ENCODE measurements at places on chromosomes 1 and 21.

DNA sequence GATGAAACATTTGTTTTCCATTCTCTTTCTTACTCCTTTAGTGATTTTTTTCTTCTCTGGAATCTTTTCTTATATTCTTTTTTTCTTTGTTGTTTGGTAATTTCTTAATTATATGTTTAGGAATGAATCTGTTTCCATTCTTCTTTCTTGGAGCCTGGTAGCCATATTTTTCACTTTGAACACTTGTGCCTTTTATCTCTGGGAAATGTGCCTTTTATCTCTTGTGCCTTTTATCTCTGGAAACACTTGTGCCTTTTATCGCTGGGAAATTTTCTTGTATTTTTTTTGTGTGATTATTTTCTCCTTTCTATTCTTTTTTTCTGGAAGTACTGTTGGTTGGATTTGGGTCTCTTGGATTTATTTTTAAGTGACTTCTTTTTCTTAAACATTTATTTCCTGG, 118.2 kb downstream of the LEPR start:
- no peak for DNase-seq

DNA sequence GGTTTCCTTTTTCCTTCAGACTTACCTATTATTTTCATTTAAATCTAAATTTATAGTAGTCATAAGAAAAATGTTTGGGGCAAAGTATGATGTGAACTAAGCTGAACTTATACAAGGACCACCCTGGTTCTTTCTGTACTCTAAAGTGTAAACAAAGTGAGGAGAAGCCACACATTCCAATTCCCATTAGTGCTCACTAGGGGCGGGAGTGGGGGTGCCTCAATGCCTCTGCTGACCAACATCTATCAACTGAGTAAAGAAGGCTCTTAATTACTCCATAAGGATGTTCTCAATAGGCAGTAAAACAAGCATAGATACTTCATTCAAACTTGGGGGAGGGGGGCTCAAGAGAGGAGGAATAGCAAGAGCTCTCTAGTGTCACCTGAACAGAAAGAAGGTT, 151.7 kb downstream of the CDC42BPA start:
- no peak for DNase-seq

GRCh38 chr1:24304763-24305162, 14.4 kb upstream of the GRHL3 start:
- DNase-seq: no peak

DNA sequence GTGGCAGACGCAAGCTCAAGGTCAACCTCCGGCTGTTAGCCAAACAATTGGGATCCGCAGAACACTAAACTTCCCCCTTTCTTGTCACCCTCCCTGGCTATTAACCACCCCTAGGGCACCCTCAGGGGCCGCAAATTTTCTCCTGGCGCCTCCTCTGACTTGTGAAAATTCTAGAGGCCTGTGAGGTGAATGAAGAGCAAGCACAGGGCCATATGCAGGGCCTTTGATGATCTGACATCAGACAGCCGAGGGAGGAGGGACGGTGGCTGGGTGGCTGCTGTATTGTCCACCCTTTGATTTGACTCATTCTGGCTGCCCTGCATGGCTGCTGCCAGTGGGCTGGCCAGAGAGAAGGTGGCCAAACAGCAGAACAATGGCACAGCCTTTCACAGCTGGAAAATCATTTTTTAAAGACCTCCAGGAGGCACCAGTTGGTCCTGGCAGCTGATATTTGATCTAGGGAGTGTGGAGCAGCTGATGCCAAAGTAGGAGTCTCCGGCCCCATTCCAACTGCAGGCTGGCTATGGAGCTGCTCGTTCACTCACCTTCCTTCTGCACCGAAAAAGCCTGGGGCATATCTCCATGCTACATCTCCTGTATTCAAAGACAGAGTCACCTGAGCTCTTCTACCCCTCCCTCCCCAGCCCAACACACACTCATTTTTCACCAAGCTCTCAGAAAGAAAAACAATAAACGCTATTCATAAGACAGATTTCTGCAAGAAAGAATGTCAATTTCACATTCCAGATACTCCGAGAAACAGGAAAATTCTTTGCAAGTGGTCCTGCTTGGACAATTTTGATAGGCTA, 44.9 kb upstream of the BARHL2 start:
- no peak for DNase-seq

DNA sequence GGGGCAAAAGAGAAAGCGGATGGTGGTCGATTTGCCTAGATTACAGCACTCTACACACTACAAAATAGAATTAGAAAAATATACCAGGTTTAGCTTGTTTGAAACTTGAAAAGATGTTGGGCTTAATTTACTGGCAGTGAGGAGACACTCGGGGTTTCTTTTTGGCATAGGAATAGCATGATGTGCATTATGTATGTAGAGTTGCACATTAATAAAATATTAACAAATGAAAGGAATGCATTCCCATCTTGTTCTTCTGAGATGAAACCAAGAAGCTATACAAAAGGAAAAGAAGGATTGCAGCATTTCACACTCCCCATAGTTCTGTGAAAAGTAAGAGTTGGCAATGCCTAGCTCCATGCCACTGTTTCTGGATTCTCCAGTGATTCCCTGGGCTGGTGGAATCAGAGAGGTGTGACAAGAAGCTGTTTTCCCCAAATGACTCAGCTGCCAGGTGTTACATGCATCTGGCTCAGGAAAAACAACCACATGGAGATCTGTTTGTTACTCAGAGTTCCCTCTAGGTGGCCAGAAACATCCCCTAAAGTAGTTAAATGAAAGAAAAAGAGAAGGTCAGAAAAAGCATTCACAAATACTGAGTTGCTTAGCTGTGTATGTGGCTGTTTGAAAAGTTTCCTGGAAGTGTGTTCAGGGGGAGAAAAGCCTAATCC, 115.6 kb downstream of the UCK2 start:
- no peak for DNase-seq

DNA sequence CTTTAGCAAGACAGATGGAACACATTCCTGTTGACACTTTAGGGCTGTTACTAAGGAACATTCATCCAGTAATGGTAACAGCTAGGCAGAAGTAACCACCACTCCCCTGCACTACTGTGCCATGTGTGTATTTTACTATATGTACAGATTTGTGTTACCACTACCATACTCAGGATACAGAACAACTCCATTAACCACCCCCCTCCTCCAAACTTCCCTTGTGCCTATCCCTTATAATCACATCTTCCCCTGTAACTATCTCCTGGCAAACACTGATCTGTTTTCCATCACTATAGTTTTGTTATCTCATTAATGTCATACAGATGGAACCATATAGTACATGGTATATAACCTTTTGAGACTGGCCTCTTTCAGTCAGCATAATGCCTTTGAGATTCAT, 3.9 kb upstream of the POU2F1 start:
- no peak for DNase-seq

DNA sequence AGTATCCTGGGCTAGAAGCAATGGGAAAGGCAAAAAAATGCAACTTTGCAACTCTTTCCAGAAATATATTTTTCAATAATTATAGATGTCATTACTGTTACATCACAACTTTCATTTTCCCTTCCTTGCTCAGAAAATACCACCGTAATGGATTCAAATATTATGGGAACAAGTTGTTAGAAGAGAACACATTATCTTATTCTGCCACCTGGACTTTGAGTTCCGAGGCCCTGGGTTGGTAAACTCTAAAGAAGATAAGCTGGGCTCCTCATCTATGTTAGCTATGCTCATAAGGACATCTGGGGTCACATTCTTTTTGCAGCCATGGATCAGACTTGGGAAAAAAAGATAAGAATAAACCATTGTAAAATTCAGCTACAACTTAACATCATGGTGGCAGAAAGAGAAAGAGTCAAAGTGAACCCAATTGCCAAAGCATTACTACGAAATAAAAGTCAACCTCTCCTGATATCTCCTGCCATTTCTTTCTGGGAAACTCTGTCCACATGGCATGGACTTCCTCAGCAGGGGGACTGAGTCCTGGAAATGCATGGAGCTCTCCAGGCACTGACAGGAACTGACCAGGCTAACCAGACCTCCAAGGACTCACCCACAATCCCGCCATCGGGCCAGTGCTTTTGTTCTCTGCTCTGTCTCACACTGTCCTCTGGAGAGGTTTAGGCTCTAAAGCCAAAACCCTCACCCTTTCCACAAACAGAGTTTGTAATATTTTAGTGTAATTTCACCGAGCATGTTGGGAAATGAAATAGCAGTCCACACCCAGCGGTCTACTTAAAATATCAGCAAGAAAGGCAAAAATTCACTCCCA, 499.1 kb upstream of the RUNX1 start:
- DNase-seq: no peak

DNA sequence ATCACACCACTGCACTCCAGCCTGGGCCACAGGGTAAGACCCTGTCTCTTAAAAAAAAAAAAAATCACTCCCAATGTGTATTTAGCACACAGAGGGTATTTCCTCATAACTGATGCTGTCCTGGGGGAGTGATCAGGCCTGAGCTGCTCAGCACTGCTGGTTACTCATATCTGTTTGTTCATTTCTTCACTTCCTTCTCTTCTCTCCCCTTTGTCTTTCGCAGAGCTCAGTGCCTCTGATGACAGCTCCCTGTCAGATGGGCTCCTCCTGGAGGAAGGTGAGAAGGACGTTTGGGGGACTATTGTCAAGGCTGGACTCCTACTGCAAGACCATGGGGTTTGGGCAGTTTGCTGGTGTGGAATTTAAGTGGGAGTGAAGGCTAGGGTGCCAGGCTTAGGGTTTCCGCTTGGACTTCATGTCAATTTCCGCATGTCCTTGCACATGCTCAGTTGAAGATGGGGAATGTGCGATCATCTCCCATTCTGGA, 13.0 kb downstream of the INAVA start:
- DNase-seq: no peak

DNA sequence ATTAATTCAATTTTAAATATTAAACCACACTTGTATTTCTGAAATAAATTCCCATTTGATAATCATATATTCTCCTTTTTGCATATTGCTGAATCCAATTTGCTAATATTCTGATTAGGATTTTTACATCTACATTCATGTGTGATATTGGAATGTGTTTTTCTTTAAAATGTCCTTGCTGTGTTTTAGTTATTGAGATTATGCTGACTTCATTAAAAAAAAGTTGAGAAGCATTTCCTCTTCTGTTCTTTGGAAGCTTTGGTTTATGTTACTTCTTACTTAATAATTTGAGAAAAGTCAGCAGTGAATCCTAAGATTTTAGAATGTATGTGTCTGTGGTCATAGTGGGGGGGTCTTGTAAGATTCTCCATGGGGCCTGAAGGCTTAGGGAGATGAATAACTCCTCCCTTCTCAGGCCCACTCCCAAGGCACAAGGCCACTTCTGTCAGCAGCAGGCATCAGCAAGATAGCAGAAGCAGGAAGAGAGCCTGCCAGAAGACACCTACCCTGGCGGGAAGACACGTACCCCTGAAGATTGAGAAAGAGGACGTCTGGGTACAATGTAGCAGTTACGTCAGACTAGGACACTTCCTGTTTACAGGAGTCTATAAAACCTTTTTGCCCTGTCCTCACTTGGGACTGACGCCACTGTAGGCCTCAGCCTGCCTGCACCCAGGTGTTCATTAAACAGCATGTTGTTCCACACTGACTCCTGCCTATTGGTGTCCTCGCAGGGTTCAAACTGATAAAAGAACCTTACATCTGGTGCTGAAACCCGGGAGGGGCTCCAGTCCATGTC, 56.9 kb downstream of the ODF2L start:
- no peak for DNase-seq

DNA sequence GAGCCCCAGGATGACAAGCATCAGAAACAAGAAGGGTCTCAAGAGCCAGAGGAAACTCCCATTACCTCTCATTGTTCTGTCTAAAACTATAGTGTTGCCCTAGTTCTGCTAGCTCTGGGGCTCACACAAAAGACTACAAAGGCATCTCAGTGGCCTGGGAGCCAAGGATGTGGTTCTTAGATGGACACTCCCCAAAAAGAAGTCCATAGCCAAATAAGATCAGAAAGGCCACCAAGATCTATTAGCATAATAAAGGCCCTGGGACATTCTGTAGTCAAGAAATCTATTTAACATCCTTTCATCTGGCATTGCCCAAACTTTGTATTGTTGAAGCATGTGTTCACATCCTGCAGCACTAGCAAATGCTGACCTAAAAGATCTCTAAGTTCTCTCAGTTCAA, 99.5 kb downstream of the EDEM3 start:
- no peak for DNase-seq

DNA sequence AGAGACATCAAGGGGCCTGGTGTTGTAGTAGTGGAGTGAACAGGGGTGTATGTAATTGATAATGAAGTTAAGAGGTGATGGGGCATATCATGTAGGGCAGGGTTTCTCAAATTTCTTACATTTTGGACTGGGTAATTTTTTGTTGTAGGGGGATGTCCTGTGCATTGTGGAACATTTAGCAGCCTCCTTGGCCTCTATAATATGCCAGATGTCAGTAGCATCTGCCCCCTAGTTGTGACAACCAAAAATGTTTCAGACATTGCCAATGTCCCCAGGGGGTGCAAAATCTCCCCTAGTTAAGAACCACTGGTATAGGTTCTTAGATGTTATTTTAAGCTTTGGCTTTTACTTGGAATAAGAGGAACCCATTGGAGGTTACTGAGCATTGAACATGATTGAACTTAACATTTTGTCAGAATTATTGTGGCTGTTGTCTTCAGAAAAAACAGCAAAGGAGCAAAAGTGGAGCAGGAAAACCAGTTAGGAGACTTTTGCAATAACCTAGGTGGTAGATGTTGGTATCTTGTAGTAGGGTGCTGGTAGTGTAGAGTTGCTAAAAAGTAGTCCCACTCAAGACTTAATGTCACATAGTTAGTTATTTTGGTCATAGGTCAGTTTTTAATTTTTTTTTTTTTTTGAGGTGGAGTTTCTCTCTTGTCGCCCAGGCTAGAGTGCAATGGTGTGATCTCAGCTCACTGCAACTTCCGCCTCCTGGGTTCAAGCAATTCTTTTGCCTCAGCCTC, 6.2 kb downstream of the ZNF326 start:
- no peak for DNase-seq

- DNase-seq: no peak
Measured at GRCh38 chr1:193929374-193930033, 743.1 kb upstream of the B3GALT2 start.

GRCh38 chr1:243413431-243414151, 157.8 kb downstream of the SDCCAG8 start:
- DNase-seq: no peak

DNA sequence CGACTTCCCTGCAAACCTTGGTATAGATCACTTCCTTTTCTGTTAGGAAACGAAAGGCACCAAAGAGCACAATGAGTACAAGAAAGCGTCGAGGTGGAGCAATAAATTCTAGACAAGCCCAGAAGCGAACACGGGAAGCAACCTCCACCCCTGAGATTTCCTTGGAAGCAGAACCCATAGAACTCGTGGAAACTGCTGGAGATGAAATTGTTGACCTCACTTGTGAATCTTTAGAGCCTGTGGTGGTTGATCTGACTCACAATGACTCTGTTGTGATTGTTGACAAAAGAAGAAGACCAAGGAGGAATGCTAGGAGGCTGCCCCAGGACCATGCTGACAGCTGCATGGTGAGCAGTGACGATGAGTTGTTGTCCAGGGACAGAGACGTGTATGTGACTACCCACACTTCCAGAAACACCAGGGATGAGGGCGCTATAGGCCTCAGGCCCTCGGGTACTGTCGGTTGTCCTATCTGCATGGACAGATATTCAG, 18.5 kb downstream of the FAM89A start:
- DNase-seq: no peak

DNA sequence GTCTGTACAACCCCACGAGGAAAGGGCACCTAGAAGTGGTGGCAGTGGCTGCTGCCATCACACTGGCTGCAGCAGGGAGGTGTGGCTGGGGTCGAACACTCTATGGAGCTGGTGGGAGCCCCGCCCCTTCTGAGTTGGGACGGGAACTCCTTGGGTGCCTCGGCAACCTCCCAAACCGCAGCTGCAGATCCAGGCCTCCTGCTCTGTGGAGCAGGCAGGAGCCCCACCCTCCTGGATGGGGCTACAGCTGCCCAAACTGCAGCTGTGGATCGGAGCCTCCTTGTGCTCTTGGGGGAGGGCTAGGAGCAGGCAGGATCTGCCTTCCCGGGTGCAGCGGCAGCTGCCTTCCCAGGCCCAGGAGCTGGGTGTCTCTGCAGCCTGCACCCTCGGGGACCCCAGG, 38.9 kb upstream of the TARDBP start:
- DNase-seq: no peak

Measured in effector memory CD4-positive, alpha-beta T cell (primary cell).